Stimulated activated CD8-positive, alpha-beta memory T cell treated with anti-CD3 and anti-CD28 coated beads, Interleukin-15, amount 100 ng/mL, for 4 hours (primary cell): ENCODE measurements at places on chromosomes 4 and X.

GRCh38 chr4:2290974-2291704 is 29.2 kb upstream of the MXD4 start:
- DNase-seq: peak; percentile 42

DNA sequence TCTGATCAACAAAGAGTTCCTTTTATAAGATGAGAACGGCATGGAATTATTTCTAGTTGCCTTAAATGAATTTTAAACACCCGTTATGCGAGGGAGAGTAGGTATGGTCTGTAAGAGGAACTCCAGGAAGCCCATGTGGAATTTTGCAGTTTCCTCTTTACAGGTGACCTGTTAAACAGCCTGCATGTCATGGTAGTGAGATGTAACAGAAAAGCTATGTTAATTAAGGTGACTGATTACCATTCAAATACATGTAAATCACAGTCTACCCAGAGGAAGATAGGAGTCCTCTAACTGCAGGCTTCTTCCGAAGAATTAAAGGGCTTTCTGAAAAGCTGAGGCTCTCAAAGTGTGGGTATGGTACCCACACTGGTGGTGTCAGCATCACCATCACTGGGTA is 163.6 kb downstream of the CBR4 start:
- no peak for DNase-seq

DNA sequence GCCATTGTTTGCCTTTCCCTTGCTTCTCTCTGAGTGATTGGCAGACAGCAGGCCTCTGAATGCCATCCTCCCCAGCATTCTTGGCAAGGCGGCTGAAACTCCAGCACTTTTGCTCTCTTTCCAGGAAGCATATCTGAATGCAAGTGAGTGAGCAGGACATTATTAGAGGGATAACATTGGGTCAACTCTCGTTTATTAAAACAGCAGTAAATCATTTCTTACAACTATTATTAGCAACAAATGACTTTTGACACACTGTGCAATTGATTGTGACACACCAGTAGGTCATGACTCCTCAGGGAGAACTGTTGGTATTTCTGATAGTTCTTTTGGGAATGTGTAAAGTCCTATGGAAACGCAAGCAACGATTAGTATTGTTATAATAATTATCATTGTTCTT is 103.8 kb downstream of the EFNB1 start:
- DNase-seq: no peak

- DNase-seq: no peak
Measured at GRCh38 chr4:128354205-128354821, 66.7 kb upstream of the PGRMC2 start.

DNA sequence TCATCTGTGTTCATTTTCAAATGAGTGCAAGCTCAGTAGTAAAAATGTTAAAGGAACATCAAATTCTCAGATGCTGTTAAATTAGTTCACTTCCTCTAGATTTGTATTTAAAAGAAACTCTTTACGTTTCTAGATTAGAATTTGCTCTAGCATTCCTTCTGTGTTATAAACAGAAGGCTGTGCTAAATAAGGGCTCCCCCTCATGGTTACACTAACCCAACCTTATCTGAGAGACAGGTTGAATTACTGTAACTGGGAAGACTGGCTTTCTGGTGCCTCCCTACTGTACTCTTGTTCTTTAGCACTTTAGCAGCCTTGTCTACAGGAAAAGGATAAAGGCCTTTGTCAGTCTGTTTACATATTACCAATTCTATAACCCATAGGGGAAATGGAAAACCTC is 56.8 kb downstream of the RXFP1 start:
- no peak for DNase-seq

DNA sequence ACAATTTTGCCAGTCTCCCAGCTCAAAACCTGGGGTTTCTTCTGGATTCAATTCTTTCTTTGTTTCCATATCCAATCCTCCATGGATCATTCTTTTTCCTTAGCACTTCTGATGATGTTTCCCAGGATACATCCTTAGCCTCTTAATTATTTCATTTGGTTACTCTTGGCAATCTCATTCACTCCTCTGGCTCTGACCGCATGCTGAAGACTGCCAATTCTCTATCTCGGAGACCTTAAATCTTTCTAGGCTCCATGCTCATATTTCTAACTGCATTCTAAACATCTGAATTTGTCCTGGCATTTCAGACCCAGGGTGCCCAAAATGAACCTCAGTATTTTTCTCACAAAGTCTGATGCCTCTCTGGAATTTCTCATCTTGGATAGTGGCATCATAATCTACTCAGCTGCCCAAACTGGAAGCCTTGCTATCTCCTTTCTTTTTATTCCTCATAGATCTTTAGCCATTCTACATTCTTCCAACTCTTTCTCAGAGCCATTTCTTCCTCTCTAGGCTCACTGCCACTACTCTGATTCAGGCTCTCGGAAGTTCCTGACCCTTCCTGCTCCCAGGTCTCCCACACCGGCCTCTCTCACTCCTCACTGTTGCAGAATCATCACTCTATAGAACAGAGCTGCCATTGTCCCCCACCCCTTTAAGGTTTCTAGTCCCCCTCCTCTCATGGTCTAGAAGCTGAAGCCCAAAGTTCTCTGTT is 290.2 kb downstream of the CAMK2D start:
- no peak for DNase-seq

GRCh38 chr4:111854494-111855087 is 290.7 kb upstream of the FAM241A start:
- no peak for DNase-seq

- DNase-seq: no peak
Measured at GRCh38 chr4:37628977-37629609, 57.1 kb downstream of the RELL1 start.

DNA sequence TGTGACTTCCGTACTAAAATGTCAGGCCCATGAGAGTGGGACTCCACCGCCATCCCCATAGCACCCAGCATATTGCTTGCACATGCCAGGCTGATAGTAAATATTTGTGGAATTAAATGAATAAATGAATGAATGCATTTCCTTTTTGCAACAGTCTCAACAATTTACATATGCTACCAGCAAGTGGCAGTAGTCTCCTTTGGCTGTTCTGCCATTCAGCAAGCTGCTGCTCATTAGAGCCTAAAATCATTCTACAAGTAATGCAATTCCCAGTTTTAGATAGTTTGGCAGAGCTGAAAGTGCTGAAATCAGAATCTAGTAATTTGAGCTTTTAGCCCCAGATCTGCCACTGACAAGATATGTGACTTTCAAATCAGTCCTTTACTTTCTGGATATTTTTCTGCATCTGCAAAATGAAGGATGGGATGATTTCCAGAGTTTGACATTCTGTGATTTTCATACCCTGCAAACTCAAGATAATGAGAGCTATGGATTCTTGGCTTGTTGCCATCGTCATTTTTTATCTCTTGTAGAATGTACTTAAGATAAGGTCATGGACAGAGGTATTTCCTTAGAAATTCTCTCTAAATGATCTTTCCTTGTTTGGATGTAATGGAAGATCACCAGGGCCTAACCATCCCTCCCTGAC is 35.7 kb upstream of the INTS6L start:
- no peak for DNase-seq

DNA sequence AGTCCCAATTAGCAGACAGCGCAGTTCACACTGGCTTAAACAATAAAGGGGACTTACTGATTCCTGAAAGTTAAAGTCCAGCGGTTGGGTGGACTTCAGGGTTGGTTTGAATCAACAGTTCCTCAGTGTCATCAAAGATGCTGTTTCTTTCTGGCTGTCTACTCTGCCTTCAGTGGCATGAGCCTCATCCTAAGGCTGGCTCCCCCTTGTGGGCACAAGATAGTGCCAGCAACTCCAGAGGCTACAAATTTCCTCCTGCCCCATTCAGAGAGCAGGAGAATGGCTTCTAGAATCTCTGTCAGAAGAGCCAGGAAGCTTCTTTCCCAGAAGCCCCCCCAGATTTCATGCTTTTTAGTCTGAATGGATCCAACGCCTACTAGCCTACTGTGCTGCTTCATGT is 82.4 kb upstream of the MTM1 start:
- DNase-seq: no peak

- no peak for DNase-seq
Measured at GRCh38 chr4:6513678-6514077, 41.3 kb upstream of the PPP2R2C start.

DNA sequence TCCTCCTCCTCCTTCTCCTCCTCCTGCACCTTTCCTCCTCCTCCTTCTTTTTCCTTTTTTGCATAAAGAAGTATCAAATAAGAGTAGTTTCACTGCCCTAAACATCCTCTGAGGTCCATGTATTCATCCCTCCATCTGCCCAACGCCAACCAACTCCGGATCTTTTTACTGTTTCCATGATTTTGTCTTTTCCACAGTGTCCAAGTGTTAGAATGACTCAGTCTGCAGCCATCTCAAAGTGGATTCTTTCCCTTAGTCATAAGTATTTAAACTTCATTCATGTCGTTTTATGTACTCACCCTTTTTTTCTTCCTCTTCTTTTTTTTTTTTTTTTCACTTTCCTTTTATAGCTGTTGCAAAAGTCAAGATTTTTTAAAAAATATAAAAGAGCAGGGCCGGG is 12.9 kb downstream of the CSF2RA start:
- no peak for DNase-seq

DNA sequence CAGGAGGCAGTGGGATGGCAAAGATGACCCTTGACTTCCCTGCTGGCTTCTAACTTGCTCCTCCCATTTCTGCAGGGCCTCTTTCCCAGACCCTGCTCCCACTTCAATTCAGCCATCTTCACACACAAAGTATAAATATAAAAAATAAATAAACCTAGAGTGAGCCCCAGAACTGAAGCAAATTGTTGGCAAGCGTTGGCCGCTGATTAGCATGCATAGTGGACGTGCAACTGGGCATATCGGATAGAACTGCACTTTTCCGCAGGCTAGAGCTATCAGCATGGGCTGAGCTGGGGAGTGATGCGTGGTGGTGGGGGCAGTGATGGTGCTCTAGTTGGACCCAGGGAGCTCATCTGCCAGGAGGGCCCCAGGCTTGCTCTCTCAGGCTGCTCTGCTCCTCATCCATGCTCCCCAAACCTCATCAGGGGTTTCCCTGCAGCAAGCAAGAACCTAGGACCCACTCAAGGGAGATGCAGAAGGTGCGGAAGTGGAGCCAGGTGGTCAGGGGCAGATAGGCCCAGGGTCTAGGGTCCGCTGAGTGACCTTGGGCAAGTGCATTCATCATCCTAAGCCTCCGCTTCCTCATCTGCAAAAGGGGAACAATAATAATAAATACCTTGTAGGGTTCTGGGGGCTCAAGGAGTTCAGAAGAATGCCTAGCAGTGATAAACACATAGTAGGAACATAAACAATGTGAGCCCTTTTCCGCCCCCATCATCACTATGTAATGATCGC is 146.8 kb upstream of the PJA1 start:
- no peak for DNase-seq

- no peak for DNase-seq
Measured at GRCh38 chrX:39725928-39726619, 371.7 kb downstream of the BCOR start.

DNA sequence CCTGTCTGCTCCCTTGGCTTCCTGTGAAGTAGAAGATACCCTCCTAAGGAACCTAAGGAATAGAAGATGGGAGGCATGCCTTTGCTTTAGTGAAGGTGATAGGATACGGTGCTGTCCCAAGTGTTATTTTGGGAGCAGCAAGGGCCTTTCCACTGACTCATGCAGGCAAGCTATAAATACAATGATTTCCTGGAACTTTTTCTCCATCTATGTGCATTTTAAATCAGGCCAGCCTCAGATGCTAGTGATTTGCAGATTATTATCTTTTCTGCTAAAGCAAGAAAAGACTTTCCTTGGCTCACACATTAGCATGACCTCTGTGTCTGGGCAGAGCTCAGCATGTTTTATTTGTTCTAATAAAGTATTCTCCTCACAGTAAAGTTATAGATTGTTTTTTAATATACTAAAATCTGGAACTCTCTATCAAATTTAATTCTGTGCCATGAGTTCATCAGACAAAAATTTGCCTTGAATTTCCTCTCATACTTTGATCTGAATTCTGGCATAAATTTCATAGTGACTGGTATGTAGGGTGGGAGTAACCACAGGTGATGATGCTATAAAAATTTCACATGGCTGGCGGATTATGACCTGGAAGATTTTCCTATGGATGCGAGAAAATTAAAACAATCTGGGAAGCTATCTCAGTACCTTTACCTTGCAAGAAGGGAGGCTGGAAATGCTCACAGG is 131.7 kb downstream of the REPS2 start:
- DNase-seq: no peak

DNA sequence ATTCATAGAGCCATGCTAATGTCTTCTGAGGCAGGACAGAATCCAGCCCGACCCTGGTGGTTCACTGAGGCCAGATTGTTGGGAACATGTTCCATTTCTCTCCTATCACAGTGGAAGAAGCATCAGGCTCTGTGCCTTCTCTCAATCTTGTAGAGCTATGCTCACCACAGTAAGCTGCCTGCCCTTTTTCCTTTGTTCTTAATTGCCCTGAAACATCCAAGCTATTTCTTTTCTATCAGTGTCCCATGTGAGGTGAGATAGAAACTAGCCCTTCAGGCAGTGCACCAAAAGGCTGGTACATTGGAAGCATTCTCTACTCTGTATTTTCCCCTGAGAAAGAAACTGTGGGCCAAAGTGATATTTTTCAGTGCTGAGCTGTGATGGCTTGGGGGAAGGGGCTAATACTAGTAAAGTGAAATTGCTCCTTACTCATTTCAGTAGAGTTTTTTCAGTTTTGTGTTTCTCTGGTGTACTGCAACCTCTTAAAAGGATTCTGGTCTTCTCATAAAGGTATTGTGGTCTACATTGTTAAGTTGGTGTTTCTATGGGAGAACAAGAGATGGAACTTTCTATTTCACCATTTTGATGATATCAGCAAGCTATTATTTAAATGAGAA is 611.2 kb downstream of the RPA4 start:
- DNase-seq: no peak

DNA sequence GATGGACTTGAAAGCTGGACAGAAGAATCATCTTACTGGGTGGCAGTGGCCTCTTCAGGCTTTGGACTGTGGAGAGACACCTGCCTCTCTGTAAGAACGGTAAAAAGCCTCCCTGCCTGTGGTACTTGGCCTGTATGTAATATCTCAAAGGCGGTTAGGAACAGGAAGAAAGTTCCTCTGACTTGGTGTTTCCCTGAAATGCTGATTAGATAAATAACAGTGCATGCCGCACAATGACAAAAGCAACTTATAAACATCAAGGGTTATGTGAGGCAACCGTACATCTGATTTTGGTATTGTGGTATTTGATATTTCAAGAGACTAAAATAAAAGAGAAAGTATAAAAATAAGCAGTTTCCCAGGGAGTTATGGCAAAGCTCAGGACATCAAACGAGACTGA is 92.4 kb upstream of the SORBS2 start:
- no peak for DNase-seq

- DNase-seq: no peak
Measured at GRCh38 chr4:184370711-184371389, 103.5 kb downstream of the IRF2 start.

- DNase-seq: no peak
Measured at GRCh38 chrX:150409964-150410363, 46.8 kb downstream of the MAMLD1 start.

- no peak for DNase-seq
Measured at GRCh38 chr4:168200685-168201084, 108.3 kb downstream of the ANXA10 start.

DNA sequence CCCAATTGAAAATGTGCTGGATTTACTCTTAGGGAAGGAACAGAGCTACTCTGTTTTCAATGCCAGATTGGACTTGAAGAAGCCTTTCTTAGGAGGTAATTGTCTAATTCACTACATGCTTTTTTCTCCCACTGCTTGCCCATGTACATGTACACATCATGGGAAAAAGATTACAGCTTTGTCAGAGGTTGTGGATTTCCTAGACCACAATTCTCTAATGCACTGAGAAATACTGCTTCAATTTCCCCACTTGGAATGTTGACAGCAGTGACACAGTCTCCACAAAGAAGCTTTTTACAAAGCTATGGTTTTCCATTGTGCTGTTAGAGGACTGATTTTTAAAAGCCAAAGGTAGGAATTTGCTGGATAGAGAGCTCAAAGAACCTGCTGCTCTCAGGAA is 19.5 kb downstream of the ZAR1 start:
- no peak for DNase-seq
